ENCODE measurements at places on chromosomes 3 and 15.
A peak's percentile ranks its signal among the peaks of the same experiment; 100 is the strongest.

- no peak for DNase-seq
Measured at GRCh38 chr15:66278671-66279070, 14.7 kb upstream of the DIS3L start.

GRCh38 chr3:30677347-30677685, 70.9 kb downstream of the TGFBR2 start:
- DNase-seq: no peak

DNA sequence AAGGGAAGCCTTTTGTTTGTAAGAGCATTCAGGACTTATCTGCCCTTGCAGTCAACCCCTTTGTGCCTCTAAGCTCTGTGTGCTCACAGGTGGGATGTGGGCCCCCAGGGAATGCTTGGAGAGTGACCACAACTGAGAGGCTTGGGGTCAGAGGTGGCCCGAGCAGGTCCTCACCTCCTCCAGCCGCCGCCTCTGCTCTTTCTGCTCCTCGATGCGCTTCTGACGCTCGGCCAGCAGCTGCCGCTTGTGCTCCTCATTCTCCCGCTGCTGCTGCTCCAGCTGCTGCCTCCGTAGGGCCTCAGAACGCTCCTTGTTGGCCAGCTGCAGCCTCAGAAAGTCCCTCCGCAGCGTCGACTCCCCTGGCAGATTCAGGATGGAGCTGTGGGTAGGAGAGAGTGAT, 130.8 kb upstream of the SLC2A2 start:
- no peak for DNase-seq

GRCh38 chr3:31536497-31536896, 3.8 kb downstream of the STT3B start:
- no peak for DNase-seq

DNA sequence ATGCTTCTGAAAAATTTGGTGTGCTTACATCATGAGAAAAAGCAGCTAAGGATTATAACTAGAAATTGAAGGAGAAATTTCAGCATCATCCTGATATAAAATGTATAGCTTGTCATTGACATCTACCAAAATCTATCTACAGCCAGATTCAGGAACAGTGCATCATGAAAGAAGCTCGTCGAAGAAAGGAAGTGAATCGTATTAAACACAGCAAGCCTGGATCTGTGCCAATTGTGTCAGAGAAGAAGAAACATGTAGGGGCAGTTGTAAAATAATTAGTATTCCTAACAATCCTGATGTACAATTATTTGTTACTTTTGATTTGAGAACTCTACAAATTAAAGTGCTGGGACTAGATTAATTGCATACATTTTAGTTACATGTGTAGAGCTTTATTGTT, 37.2 kb downstream of the AP4E1 start:
- no peak for DNase-seq

- DNase-seq: no peak
Measured at GRCh38 chr3:43620831-43621655, 768 bp downstream of the ANO10 start.

- DNase-seq: no peak
Measured at GRCh38 chr3:168583977-168584376, 488.3 kb upstream of the GOLIM4 start.

GRCh38 chr3:119340014-119340413, 45.8 kb downstream of the ARHGAP31 start:
- no peak for DNase-seq

DNA sequence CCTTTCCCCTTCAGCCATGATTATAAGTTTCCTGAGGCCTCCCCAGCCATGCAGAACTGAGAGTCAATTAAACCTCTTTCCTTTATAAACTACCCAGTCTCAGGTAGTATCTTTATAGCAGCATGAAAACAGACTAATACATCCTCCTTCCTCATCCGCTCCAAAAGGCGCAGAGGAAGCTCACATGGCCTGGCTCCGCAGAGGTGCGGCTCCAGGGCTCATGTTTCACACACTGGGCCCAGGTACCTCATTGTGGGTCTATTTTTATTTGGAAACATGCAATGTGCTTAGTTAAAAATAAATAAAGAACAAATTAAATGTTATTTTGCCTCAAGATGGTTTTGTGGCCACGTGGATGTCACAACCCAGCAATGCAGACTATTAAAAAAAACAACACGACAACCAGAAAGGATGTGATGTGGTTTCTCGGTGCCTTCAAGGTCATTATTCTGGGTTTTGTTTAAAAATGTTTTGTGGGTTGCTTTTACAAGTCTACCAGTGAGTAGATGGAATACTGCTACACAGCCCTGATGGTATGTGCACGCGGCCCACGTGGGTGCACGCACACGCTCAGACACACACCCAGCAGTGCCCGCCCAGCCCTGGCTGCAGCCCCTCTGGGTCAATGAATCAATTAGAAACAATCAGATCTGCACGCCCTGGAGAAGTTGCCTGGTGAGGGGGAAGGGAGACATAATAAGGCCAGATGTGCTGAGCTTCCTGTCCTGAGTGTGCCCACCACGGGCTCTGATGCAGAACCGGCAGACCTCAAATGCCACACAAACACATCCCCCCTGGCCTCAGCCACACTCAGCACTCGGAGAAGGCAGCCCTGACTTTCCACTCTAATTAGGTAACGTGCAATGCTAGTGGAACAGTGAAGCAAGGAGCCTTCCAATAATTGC, 140.1 kb downstream of the ADAMTS17 start:
- DNase-seq: no peak

DNA sequence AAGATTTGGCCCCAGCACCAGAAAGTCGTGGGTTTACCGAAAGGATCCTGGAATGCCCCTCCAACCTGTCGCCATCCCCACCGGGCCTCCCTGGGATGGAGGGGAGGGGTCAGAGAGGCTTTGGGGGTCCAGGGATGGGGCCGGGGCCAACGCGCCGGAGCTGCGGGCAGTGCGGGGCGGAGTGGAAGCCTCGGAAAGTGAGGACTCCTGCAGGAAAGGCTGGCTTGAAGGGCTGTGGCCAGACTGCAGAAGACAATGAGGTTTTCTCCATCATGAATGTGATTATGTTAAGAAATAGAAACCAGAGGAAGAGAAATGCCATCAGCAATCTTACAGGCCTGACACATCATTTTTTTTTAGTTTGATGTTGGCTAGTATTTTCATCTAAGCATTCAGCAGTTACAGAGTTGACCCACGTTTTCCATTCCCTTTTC, 738 bp downstream of the YEATS2 start:
- no peak for DNase-seq

DNA sequence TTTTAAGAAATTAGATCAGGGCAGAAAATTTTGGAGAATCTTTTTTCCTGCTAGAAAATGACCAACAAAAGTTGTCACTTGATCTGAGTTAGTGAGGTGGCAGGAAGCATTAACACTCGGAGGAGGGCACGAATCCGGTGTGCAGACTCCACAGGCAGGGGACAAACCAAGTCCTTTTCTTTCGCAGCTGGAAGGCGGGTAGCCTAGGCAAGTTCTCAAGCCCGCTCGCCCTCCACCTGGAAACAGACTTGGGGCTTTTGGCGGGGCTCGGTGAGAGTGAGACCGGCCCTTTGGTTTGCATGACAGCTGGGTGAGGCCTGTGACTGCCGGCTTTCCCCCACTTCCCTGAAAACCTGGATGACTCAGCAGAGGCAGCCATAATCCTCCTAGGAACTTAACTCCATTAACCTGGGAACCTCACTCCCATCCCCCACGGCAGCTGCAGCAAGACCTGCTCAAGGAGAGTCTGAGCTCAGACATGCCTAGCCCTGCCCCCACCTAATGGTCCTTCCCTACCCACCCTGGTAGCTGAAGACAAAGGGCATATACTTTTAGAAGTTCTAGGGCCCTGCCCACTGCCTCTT, 134.8 kb downstream of the MFSD1 start:
- no peak for DNase-seq

DNA sequence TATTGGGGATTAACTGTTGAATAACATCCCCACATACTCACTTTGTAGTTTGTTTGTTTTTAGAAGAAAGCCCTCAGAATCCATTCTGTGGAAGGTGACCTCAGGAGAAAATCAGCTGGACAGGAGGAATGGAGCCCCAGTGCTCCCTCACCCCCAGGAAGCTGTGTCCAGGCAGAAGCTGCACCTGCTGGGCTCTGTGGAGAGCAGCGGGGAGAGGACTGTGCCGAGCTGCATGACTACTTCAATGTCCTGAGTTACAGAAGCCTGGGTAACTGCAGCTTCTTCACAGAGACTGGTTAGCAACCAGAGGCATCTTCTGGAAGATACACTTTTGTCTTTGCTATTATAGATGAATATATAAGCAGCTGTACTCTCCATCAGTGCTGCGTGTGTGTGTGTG, 14.0 kb downstream of the TIGIT start:
- no peak for DNase-seq

GRCh38 chr3:119913021-119913420, 131.1 kb downstream of the NR1I2 start:
- no peak for DNase-seq

- DNase-seq: no peak
Measured at GRCh38 chr3:129890891-129891290, 2.6 kb downstream of the TMCC1 start.

GRCh38 chr15:71385457-71385856, 270.2 kb downstream of the THSD4 start:
- peak; percentile 60 for DNase-seq

- no peak for DNase-seq
Measured at GRCh38 chr15:88220443-88221335, 35.9 kb downstream of the NTRK3 start.

- DNase-seq: no peak
Measured at GRCh38 chr15:81469154-81469553, 95.1 kb upstream of the TMC3 start.

DNA sequence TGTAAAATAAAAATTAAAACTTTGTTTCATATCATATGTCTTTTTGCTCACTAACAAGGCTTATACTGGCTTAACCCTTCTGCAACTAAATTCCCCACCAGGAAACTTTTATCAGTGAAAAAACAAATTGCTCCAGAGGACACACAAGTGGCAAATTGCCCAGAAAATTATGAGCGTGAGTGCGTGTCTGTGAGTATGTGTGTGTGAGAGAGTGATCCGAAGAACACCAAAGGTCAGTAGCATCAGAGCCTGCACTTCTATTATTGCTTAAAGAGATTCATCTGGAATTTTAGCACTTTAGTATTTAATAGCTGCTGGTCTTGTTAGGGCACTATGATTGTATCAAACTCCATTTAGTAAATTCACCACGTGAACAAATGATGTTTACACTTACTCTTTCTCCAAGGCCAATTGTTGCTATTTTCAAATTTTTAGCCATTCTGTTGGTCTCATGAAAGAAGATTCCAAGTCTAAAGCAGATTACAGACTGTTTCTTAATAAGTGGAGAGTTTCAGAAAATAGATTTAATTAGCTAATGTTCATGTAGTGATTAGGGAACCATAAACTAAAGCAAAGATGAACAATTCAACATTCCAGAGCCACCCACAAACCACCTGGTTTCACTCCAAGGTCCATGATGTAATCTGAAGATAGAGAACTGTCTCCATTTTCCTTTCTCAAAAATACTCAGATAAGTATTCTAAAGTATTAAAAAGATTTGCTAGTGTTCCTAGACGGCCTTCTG, 91.1 kb upstream of the IL12A start:
- DNase-seq: no peak

DNA sequence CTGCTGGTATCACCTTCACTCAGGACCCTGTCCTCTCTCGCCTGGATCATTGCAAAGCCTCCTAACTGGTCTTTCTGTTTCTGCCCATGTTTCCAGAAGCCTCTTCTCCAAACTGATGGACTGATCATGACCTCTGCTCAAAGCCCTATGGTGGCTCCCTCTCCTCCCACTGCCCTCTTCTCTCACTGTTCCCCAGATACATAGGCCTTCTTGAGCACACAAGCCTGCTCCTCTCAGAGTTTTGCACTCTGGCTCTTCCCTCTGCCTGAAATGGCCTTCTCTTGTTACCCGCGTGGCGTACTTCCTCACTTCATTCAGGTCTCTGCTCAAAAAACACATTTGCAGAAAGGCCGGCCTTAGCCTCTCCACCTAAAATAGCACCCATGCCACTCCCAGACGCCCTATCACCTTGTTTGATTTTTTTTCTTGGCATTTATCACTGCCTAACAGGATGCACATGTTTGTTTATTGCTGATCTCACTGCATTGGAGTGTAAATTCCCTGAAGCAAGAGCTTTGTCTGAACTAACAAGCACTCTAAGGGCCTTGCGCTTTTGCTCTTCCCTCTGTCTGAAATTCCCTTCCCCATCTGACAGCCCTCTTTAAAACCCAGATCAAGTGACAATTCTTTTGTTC, 1.4 kb upstream of the ETFA start:
- no peak for DNase-seq

DNA sequence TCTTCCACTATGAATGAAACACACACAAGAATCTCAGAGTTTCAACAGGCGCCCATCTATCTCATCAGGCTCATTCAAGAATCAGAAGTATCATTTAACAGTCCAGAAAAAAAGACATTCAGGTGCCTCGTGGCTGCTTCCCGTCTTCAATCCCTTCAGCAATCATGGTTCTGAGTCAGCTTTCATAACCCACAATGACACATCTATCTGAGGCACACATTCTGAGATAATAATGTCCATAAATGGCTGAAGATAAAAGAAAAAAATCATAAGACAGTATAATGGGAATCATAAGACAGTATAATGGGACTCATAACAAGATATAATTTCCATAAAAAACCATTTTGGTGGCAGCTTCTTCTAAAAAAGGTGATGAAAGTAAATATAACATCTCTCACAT, 52.4 kb downstream of the TNIK start:
- DNase-seq: no peak

GRCh38 chr3:105527535-105527934, 160.8 kb downstream of the ALCAM start:
- DNase-seq: peak; percentile 70

- DNase-seq: no peak
Measured at GRCh38 chr3:99634881-99635280, 3.5 kb upstream of the COL8A1 start.

- no peak for DNase-seq
Measured at GRCh38 chr15:61994216-61994615, 66.0 kb downstream of the VPS13C start.

- peak; percentile 5 for DNase-seq
Measured at GRCh38 chr3:117016378-117016777, 306.8 kb downstream of the TUSC7 start.

DNA sequence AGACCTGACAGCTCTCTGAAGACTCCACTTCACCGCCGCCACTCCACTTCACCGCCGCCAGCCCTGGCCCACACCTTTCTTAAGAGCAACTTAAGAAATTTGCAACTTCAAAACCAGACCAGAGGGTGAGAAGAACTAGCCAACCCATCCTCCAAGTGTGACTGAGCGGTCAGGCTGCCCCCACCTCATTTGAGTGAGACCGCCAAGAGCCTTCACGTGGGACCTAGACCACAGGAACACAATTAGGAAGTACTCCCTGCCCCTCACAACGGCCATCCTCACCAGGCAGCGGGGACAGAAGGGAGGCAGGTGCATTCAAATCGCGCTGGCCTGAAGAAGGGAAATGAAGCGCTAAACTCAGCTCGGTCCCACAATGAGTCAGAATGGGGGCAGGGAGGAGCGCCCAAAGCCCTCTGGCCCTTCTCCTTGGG, 156.8 kb upstream of the BCL6 start:
- DNase-seq: no peak

GRCh38 chr3:169945313-169945712, 21.3 kb upstream of the SEC62 start:
- DNase-seq: no peak

GRCh38 chr3:59234884-59235633, 185.2 kb upstream of the CFAP20DC start:
- DNase-seq: no peak

GRCh38 chr15:52037889-52038505, 19.0 kb downstream of the MAPK6 start:
- DNase-seq: no peak

GRCh38 chr3:129442947-129443346, 2.9 kb downstream of the IFT122 start:
- DNase-seq: no peak

GRCh38 chr3:50749822-50750221, 75.1 kb downstream of the DOCK3 start:
- DNase-seq: no peak

GRCh38 chr3:42265059-42265991, 660 bp downstream of the CCK start:
- DNase-seq: no peak

Measured in NCI-H1092 treated with DMSO at 0.1 percent for 48 hours (cell line).